Lower leg skin (tissue), 4 donors: ENCODE measurements at places on chromosomes 16 and 17.

GRCh38 chr16:27244363-27244755, 24.2 kb downstream of the NSMCE1 start:
- DNase-seq: peak; percentile 74

GRCh38 chr17:57975044-57975443, 13.0 kb downstream of the VEZF1 start:
- no peak for DNase-seq

DNA sequence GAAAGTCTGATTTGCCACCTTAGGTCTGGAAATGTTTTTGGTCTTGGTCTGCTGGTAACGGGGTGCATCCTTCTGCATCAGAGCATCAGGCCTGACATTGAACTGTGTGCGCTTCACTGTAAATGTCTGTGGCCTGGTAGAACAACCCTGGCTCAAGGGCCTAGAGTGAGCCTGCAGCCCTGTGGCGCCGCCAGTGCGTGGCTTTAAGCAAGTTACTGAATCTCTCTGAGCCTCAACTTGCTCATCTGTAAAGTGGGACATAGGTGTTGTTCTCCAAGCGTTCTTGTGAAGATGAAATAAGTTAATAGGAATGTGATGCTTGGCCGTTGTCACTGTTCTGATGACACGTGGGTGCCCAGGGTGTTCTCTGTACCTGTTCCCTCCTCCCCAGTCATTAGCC, 127.6 kb upstream of the CIBAR2 start:
- no peak for DNase-seq

- DNase-seq: no peak
Measured at GRCh38 chr17:16383216-16383615, 2.3 kb downstream of the UBB start.

DNA sequence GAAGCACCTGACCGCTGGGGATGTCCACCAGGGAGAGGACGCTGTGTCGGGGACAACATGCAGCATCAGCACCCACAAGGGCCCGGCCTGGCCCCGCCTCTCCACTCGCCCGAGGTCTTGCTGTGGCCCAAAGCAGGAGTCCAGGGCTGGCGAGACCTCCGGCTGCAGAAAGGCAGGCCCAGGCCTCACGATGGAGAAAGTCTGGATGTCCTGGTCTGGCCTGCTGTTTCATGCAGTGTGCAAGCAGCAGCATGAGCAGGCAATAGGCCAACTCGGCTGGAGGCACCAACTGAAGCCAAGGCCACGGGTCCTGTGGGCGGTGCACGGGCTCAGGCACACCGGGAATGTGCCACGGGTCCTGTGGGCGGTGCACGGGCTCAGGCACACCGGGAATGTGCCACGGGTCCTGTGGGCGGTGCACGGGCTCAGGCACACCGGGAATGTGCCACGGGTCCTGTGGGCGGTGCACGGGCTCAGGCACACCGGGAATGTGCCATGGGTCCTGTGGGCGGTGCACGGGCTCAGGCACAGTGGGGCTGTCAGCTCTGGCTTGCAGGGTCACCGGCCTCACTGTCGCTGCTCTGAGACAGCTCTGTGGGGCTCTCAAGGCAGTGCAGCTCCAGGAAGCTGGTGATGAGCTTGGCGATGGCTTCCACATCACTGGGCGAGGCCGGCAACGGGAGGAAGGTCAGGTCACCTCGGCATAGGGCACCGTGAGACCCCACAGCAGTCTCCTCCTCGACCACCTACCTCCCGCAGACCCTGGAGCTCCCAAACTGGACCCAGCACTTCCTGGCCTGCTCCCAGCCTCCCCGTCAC, 6.9 kb downstream of the CYBC1 start:
- no peak for DNase-seq

- no peak for DNase-seq
Measured at GRCh38 chr16:11768849-11769248, 26.2 kb upstream of the TXNDC11 start.
